ENCODE measurements at places on chromosomes 4 and X. TPM values are rescaled to one million over a fixed set of nuclear protein-coding genes. Genes with fewer than 3 reads are reported as not detected.

GRCh38 chr4:19213388-19213787, 1038.3 kb upstream of the SLIT2 start:
- DNase-seq: no peak

GRCh38 chrX:37060999-37061398, 52.8 kb downstream of the FAM47C start:
- DNase-seq: no peak

GRCh38 chr4:26022346-26023202, 108.6 kb downstream of the SMIM20 start:
- DNase-seq: no peak

- no peak for DNase-seq
Measured at GRCh38 chrX:131735127-131735526, 191.3 kb downstream of the OR13H1 start.

GRCh38 chrX:150326541-150327247, 36.4 kb upstream of the MAMLD1 start:
- no peak for DNase-seq

DNA sequence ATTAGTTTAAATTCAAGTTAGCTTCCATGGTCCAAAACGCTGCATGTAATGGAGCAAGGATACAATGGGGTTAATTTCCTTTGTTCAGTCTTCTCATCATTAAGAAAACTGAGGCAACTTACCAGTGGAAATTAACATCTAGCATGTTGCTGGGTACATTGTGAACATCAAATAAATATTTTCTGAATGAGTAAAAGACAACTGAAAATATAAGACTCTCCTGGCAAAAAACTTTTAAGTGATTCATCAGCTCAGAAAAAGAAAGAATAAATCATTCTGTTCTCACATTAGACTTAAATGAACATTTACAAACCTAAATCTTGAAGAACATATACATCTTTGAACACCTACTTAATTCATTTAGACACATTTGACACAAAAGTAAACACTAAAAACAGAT, 138.4 kb upstream of the ETNPPL start:
- no peak for DNase-seq

GRCh38 chrX:19670321-19670750, 155.0 kb upstream of the MAP3K15 start:
- no peak for DNase-seq

DNA sequence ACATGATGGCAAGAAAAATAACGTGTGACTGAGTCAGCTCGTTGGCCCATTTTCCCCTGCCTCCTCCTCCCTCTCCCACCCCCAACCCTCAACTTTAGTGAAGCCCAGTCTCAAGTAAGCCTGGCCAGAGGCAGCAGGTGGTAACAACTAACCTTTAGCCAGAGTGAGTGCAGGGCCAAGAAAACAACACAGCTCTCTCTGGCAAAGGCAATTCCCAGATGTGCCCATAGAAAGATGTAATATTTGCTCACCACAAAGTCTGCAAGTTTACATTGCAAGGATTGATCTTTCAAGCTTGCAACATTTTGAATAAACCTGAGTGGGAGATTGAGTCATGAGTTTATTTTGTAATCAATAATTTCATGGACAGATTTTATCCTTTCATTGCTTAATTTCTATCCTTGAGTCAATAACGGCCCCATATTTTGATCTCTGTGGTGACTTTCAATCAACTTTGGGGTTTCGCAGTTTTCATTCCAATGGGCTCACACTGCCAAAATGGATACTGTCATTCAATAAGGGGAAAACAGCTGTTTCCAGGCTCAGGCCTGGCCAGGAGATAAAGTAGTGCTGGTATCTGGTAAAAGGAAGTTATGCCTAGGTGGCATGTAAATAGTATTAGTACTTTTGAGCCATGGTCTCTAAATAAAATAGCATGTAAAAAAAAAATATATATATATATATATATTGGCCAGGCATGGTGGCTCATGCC, 130.7 kb upstream of the TMEM164 start:
- DNase-seq: no peak

DNA sequence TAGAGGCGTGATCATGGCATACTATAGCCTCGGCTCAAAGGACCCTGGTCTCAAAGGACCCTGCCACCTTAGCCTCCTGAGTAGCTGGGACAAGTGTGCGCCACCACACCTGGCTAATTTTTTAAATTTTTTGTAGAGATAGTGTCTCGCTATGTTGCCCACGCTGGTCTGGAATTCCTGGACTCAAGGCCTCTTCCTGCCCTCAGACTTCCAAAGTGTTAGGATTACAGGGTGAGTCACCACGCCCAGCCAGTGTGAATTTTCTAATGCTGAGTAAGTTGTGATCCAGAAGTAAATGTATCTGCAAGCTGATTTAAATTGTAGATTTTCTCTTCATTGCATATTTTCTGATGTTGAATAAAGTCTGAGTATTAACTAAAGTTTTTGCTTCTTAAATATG, 2.6 kb upstream of the ZNF674 start:
- DNase-seq: no peak

GRCh38 chrX:13774696-13775095, 40.1 kb downstream of the OFD1 start:
- no peak for DNase-seq

GRCh38 chr4:53497487-53498244, 93.6 kb downstream of the LNX1 start:
- no peak for DNase-seq

DNA sequence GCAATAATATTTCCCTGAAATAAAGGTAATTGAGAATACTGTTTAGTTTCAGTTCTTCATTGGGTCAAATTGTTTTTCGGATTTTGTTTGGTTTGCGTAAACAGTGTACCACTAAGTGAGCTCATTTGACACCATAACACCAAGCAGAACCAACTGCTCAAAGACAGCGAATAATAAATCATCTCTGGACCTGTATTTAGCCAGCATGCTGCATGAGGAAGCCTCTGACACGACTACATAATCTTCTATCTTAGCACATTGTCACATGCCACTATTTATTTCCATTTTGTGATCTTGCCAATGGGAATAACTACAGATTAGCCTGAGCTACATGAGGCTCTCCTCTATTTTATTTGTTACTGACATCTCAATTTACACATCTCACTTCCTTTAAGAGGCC, 12.1 kb upstream of the PRKG2 start:
- DNase-seq: no peak

- peak; percentile 61 for DNase-seq
Measured at GRCh38 chr4:56908206-56909085, 746 bp downstream of the REST start.

- no peak for DNase-seq
Measured at GRCh38 chr4:8922481-8922880, 50.8 kb upstream of the HMX1 start.

GRCh38 chr4:49044270-49044669, 58.2 kb downstream of the CWH43 start:
- no peak for DNase-seq

DNA sequence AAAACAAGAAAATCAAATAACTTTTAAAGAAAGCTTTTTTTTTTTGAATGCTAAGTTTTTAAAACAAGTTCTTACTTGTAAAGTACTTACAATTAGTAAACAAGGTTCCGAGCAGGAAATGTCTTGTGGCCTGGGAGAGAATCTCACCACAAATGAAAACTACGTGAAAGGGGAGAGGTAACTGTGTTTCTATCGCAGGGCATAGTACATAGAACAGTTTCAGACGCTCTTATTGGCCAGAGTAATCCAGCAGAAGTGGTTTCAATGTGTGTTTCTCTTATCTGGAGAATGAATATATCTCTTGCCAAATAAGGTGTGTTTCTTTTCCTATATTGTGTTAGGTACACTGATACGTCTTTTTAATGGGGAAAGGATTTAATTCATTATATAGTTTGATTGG, at the start of gene PLAC8:
TSS of gene PLAC8 (minus strand) at position 154 of the 400 bp plus-strand sequence. CDS start 6,808 bp downstream, outside the sequence.
- DNase-seq: no peak

DNA sequence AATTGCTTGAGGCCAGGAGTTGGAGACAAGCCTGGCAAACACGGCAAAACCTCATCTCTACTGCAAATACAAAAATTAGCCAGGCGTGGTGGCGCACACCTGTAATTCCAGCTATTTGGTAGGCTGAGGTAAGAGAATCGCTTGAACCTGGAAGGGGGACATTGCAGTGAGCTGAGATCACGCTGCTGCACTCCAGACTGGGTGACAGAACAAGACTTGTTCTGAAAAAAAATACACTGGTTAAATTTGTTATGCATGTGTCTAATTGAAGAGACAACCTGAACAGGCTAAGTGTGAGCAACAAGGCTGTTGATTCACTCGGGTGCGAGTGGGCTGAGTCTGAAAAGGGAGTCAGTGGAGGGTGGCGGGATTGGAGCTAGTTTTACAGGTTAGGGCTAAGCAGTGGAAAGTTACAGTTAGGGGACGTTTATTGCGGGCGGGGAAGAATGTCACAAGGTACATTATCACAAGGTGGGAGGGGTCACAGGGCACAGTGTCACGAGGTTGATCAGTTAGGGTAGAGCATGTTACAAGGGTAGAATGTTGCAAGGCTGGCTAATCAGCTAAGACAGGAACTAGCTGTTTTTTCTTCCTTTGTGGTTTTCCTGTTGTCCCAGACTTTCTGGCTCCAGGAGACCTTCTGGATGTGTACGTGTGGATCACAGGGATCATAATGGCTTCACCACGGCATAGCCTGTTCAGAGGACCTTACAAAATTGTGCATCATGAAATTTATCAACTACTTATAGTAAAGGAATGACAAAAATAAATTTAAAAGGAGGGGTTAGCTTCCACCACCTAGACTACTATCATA, 115.8 kb downstream of the NAA11 start:
- no peak for DNase-seq

DNA sequence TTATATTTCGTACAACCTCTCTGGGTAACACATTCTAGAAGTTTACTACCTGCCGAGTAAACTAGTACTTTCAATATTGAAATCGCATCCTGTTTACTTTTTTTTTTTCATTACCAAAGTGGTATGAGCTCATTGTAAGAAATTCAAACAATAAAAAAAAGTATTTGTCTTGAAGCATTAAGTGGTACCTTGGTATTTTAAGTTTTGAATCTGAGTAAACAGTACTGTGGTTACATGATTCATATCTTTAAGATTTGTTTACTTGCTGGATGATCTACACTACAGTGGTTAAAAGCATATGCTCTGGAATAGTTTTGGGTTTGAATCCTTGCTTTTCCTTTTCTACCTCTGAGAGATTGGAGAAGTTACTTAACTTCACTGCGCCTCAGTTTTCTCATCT, 3.8 kb upstream of the MMGT1 start:
- no peak for DNase-seq

DNA sequence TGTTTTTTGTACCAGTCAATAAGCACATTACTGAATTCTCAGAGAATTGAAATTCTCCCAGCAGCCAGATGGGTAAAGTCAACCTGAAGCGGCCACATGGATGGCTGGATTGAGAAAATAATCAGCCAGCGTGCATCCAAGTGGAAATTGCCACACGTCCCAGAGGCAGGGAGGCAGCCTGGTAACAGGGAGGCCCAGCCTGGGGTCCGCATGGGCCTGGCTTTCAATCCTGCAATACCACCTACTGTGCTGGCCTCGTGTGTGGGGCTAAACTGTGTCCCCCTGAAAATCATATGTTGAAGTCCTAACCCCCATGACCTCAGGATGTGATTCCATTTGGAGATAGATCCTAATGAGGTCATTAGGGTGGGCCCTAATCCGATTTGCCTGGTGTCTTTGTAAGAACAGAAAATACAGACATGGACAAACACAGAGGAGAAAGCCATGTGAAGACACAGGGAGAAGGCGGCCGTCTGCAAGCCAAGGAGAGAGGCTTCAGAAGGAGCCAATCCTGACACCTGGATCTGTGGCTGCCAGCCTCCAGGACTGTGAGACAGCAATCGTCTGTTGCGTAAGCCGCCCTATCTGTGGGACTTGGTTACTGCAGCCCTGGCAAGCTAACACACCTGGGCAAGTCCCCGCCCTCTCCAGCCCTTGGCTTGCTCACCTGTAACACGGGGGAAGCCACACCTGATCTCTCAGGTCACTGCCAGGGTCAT, 90.3 kb downstream of the JAKMIP1 start:
- no peak for DNase-seq

DNA sequence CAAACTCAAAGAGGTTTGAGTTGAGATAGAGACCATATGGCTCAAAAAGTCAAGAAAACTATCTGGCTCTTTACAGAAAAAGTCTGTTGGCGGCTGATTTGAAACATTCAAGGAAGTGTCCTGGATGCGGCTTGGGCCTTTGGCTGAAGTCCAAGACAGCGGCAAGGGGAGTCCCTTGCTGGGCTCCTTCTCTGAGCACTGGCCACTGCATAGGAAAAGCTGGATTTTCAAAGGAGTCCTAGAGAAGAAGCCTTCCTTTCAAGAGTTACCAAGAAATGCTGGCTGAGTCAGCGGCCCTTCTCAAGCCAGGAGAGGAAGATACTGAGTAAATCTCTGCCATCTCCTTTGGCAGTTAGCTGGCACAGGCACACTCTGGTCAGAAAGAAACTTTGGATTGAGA, 12.1 kb downstream of the APLN start:
- DNase-seq: no peak

- no peak for DNase-seq
Measured at GRCh38 chr4:41044165-41044564, 170.2 kb downstream of the APBB2 start.

DNA sequence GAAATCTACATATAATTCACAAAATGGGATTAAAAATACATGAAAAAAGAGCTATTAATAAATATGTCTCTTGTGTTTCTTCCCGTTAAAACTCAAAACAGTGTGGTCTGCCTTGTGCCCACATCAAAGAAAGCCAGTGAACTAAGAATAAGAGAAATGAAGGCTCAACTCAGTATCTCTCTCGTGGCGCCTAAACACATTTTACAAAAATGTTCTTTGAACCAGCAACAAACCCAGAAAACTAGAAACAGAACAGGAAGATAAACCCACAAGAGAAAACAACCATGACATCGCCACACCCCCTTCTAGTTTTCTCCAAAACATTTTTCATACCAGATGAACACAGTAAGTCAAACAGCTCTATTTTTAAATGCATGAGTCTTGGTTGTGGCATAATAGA, 130.1 kb downstream of the DCHS2 start:
- DNase-seq: no peak

- DNase-seq: no peak
Measured at GRCh38 chrX:64196606-64197005, 8.9 kb downstream of the AMER1 start.

- no peak for DNase-seq
Measured at GRCh38 chr4:20761382-20761781, 61.1 kb downstream of the PACRGL start.

GRCh38 chr4:16608611-16609125, 289.8 kb downstream of the LDB2 start:
- no peak for DNase-seq

GRCh38 chr4:28075401-28075956, 1214.8 kb downstream of the STIM2 start:
- no peak for DNase-seq

GRCh38 chrX:9362363-9362928, 102.4 kb upstream of the TBL1X start:
- no peak for DNase-seq

GRCh38 chr4:141636771-141637460, 533 bp downstream of the IL15 start:
- DNase-seq: no peak

The AMTN gene
- not detected for total RNA-seq

The DOCK11 gene
- total RNA-seq: 22.0 TPM

The S100G gene
- total RNA-seq: not detected

The ITIH6 gene
- total RNA-seq: not detected

The DCAF4L1 gene
- 0.38 TPM for total RNA-seq

The TMEM35A gene
- total RNA-seq: not detected

The MAGEA4 gene
- not detected for total RNA-seq

The ERAS gene
- total RNA-seq: not detected

The RASL11B gene
- 0.26 TPM for total RNA-seq

The S100P gene
- 2.8 TPM for total RNA-seq
